ENCODE measurements at places on chromosomes 4 and X.

- DNase-seq, result no peak
Observed at GRCh38 chr4:142645475-142646108, 200.5 kb downstream of the INPP4B start.

DNA sequence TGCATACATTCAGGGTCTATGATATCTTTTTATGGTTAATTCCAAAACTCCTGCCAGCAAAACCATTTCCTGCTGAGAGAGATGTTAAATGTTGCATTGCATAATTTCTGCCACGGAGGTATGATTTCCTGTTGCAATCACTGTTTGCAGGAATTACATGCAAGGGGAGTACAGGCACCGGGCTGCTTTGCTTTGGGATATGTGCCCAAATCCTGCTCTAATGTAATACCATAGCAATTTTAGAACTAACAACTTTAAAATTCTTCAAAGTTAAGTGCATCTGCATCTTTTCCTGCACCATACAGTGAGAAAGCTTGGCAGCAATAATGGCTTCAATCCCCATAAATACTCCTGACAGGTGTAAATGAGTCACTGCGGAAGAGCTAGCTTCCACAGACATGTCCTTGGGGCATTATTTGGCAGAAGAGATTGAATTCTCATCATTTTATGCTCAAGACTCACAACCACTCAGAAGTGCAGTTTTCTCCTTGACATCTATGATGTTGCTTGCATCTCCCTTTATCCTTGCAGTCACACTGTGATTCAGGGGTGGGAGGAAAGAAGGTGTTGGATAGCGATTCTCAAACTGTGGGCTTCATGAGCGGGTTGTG lies 29.6 kb downstream of the TRIM2 start:
- DNase-seq, result no peak

GRCh38 chr4:140740906-140741670 lies 15.1 kb downstream of the TBC1D9 start:
- no peak for DNase-seq

DNA sequence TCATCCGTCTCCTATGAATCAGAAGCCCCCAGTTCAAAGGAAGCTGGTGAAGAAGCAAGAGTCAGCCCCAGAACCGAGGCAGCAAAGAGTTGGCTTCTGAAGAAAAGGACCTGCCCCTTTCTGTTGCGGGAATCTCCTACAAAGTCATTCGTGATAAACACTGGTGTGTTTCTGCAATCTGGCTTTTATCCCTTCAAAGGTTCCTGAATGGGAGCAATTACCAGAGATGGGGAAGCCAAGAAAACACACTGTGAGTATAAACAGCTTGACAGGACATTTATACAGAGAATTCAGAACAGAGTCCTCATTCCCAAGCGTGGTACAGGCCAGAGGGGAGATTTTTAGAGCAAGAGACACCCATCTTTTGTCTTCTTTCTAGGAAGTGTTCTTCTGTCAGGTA lies 226.8 kb upstream of the LNX1 start:
- no peak for DNase-seq

GRCh38 chr4:82360298-82361177 lies 13.3 kb downstream of the HNRNPD start:
- peak; percentile 42 for DNase-seq

DNA sequence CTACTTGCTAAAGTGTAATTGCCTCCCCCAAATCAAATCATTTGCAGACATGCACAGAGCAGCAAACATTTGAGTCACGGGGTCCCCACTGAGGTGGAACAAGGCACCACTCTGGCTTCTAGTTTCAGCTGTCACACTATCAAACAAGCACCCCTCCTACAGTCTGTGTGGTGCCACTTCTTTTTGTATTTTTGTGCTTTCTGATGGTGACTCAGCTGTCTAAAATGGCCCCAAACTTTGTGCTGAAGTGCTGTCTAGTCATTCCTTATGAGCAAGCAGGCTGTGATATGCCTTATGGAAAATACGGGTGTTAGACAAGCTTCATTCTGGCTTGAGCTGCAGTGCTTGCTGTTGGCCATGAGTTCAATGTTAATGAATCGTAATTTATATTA lies 15.4 kb downstream of the IGFBP7 start:
- no peak for DNase-seq

DNA sequence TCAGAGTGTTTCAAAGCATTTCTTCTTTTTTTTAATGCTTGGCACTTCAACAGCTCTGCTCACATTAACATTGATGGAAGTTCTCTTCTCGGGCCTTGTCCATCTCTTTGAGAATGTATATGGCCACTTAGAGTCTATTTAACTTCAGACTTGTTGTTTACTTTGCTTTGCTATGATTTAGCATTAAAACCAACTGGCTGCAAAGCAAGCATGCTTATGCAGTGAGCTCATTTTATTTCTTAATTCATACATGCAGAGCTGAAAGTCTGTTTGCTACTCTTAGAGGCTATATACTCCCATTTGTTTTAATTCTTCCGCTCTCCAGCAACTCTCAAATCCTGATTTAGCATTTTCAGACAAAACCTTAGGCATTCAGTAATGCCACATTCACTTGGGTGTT lies 107.6 kb upstream of the PACRGL start:
- DNase-seq, result no peak

DNA sequence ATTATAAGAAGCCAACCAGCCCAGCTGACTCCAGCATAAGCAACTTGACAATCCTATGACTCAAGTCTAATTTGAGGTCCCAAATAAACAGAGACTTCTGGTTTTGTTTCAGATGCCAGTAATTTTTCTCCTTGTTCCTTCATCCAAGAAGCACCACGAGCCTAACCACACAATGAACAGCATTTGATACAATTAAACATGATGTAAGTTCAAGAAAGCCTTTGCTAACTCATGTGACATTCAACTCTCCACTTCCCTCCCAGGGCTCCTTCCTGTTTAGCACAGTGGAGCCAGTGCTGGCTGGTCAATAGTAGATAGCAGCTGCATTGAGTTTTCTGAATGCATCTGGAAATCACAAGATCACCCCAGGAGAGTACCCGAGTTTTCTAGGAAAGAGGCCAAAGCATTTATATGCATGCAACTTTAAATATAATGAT lies 206.3 kb downstream of the ARHGAP24 start:
- peak; percentile 95 for DNase-seq

DNA sequence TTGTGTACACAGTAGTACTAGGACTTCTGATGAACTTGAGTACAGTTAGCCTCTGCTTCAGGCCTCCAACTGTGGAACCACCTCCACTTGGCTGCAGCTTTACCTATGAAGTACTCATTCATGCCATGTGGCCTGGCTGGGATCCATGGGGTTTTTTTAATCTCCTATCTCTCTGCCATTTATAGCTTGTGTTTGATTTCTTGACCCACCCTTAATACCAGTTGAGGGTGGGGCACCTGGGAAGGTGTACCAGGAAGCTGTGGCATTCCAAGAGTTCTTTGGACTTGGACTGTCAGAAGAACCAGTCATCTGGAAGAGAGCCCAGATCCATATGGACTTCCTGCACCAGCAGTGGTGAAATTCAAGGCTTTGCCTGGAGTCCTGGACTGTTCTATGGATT lies 230.1 kb downstream of the SHROOM3 start:
- DNase-seq, result no peak

DNA sequence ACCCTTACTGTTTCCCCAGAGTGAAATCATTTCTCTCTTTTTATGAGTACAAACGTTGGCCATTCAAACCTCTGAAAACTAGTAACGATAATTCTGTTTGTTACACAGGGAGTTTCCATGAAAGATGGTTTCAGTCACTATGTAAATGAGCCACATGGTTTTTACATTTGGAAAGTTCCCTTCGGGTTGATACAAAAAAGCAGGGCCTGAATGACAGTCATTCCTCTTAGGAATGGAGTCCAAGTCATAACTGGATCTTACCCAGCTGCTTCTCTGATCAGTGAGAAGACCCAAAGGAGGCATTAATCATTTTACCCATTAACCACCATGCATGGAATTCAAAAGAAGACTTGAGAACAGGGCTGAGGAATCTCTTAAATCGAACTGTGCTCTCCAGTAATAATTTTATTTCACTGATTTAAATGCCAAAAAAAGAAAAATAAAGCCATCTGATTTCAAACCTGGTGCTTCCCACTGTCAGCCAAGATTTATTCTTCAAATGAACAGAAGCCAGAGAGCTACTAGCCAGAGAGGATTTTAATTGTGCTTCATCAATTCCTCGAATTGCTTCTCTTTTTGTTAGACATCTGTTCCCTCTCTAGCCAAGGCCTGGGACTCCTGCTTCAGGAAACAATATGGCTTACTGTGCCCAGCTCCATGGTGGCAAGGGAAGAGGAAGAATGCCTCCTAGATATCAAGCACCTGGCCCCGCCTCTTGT lies 3.2 kb downstream of the SOWAHB start:
- DNase-seq, result no peak

DNA sequence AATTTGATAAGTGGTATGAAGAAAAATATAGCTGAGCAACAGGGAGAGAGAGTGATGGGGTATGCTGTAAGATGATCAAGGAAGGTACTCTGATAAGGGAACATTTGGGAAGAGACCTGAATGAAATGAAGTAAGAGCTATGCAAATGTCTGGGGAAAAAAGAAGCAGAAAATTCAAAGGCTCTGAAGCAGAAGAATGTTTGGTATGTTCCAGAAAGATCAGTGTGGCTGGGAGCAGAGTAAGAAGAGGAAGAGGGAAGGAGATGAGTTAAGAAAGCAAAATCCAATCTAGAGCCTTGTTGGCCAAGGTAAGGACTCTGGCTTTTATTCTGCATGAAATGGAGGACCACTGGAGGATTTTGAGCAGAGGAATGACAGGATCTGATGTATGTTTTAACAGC lies 90.0 kb downstream of the AWAT2 start:
- no peak for DNase-seq

DNA sequence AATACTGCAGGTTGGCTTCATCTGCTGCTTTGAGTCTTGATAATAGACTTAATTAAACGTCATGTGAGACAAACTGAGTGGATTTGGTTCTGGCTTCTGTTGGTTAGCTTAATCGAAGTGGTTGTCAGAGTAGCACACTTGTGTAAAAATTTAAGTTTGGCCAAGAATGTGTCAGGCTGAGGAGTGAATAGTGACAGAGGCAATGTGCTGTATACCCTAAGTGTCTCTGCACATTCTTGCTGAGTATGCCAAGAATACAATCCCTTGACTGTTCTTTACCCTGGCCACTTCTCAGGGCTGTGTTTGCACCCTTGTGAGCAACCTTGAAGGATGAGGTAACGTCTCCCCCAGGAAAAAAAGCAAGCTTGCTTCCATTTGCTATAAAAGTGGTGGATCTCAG lies 14.9 kb downstream of the RPS3A start:
- DNase-seq, result no peak

DNA sequence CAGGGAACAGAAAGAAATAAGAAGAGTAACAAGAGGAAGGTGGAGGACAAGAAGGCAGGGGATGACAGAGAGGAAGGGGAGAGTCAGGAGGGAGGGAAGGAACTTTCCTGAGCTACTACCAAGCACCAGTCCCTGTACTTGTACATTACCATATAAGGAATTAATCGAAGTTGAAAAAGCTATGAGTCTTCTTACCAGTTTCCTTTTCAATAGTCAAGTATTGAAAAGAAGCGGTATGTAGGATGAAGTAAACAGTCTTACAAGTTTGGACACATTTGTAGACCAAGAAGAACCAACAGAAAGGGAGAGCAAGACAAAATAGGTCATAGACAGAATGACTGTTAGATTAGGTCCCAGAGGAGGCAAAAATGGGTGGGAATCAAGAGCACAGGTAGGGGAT lies 629.7 kb upstream of the DIPK2B start:
- no peak for DNase-seq

- no peak for DNase-seq
Observed at GRCh38 chr4:52234561-52235440, 183.7 kb downstream of the SPATA18 start.

DNA sequence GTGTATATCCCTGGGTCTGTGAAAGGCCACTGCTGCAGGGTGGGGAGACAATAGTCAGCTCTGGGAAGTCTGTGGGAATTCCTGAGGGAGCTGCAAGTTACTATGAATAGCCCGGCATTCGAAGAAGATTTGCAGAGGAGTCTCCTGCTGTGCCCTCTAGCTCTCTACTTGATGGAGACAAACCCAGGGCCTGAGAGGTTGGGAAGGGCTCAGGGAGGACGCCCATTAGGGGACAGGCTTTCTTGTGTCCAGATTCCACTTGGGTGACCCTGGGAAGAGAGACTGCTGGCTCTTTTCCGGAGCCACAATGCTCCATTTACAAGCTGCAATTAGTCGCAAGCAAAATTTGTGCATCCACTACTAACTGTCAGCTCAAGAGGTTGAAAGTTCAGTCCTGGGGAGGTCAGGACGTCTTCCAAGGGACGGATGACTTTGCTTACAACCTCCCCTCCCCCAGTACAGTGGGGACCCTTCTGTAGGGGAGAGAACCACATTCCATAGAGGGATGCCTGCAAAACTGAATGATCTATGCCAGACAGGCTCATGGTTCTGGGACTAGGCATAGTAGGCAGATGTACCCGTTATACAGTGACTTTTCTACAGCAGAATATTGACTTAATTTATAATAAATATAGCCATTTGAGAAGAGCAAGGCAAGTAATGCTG lies 48.2 kb upstream of the PHOX2B start:
- DNase-seq, result no peak
